MG63 (cell line): ENCODE measurements at places on chromosomes 3 and 15.
A peak's percentile ranks its signal among the peaks of the same experiment; 100 is the strongest.

DNA sequence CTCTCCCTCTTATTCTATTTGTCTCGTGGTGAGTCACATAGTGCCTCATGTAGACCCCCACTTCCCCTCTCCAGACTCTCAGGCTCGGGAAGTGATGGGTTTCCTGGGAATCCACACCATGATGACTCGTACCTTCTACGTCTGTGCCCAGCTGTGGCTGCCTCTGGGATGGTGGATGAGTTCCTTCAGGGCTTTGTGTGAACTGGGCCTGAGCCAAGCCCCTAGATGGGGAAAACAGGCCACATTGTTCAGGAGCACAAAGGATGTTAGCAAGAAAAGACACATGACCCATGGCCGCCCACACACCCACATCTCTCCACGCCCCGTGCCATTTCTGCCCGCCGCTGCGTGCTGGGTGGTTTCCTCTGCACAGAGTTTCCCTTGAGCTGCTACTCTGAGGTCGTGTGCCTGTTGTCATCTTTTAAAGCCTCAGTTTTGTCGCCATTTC lies 10.5 kb downstream of the ISG20 start:
- DNase-seq, result peak; percentile 85

GRCh38 chr3:36648241-36649034 lies 115.9 kb downstream of the DCLK3 start:
- peak; percentile 54 for DNase-seq

GRCh38 chr3:63886858-63887257 lies 23.2 kb downstream of the ATXN7 start:
- DNase-seq, result no peak

DNA sequence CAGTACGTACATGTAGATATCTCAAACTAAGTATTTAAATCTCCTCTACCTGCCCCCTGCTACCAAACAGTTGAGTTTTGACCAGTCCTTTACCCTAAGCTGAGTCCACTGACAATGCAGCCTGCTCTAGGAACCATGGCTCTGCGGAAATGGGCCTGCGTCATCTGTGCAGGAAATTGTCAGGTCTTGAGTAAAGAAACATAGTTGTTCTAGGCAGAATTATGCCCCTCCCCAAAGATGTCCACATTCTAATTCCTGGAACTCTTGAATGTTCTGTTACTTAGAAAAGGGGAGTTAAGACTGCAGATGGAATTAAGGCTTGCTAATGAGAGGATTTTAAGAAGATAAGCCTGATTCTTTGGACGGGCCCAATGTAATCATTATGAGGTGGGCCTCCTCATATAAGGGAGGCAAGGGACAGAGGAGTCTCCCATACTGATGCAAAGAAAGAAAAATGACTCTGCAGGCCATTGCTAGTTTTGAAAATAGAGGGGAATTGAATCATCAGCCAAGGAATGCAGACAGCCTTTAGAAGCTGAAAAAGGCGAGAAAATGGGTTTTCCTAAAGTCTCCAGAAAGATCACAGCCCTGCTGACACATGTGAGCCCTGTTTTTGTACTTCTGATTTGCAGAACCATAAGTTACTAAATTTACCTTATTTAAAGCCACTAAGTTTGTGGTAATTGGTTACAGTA lies 5.5 kb upstream of the VGLL3 start:
- no peak for DNase-seq

DNA sequence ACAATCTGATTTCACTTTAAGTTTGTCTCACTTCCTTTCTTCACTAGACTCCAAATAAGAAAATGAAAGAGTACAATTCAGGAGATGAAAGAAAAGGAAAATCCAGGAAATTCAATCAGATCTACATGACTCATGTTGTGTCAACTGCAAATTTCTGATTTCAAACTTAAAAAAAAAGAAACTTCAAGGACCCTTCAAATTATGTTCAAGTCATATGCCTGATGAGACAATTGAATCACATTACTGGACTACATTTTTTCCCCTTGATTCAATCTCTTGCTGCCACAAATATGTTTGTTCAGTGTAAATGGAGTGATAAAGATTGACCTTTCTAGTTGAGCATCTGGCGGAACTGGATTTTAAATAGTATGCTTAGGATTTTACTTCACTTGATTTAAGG lies 37.4 kb downstream of the FRMD5 start:
- DNase-seq, result no peak

- DNase-seq, result no peak
Measured at GRCh38 chr3:72189339-72189738, 404.4 kb upstream of the PROK2 start.

GRCh38 chr15:66461917-66462316 lies 35.6 kb downstream of the SNAPC5 start:
- no peak for DNase-seq

DNA sequence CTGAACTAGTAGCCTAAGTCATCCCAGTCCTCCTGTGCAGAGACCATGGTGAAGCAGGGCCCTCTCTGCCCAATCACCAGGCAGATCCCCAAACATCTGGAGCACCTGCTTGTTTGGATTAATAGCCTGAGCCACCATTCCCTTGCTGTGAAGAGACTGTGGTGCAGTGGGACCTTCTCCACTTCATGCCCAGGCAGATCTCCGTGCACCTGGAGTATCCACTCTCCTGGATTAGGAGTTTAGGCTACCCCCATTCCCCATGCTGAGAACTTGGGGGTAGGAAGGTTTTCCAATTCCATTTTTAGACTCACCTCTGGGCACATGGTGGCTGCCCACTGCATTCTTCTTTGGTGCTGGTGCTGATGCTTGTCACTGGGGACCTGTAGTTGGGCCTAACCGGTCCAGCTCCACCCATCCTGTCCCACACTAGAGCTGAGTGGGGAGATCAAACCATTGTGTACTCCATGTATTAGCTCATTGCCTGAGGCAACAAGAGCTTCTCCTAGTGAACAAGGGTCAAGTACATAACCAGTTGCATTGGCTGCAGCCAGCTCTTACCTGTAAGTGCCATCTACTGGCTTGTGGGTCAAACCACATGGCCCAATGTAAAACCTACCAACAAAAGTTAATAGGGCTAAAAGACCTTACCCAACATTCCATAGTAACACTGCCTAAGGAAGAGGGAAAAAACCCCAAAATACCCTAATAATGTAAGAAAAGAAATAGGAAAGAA lies 382.5 kb upstream of the CBLB start:
- no peak for DNase-seq

- DNase-seq, result peak; percentile 97
Measured at GRCh38 chr3:151037746-151038477, 47.6 kb upstream of the MED12L start.

DNA sequence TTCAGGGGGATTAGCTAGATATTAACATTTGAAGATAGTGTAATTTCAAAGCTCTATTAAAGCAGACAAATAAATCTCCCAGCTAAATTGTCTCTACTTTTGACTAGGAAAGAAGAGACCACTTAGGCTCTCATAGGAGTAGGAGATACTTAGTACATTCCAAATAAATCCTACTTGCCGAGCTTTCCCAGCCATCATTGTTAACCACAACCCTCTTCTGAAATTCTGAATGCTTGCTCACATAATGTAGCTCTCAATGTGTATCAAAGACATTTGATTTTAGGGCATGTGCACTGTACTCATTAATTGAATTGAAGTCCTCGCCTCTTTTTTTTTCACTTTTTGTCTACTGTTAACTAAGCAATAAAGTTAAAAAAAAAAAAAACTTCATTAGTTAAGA lies 598.2 kb upstream of the ADAMTS9 start:
- DNase-seq, result no peak
